ENCODE measurements at places on chromosomes 3 and 15.

GRCh38 chr3:2950159-2950558 is 160.0 kb downstream of the IL5RA start:
- no peak for DNase-seq

DNA sequence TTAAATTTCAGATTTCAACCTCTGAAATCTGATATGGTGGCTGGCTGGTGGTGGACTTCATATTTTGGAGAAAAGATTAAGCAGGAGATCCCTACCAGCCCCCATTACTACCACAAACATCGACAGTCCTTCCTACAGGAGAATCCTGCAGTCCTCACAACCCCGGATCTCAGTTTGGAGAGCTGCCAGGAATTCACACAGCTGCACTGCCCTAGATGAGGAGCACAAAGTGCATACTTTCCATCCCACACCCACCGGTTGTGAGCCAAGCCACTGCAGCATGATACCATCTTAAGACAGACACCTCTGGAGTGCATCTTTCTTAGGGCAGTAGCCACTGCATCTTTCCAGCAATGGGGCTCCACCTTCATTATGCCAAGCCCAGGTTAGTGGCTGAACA is 185.5 kb upstream of the GPR149 start:
- no peak for DNase-seq

DNA sequence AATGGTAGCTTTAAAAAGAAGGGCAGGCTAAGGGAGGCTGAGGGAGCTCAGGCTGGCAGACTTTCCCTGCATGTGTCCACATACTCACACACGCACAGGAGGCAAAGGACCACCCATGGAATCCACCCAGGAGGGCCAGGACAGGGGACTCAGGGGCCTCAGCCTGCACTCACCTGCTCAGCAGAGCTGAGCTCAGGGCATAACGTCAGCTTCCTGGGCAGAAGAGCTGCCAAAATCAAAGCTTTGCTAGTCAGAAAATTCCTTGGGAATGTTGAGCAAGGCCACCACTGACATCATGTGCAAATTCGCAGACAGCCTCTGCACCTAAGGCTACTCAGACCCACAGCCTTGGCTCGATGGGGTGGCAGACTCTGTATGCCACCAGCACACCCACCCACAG is 16.4 kb upstream of the ALAS1 start:
- DNase-seq = peak; percentile 30

DNA sequence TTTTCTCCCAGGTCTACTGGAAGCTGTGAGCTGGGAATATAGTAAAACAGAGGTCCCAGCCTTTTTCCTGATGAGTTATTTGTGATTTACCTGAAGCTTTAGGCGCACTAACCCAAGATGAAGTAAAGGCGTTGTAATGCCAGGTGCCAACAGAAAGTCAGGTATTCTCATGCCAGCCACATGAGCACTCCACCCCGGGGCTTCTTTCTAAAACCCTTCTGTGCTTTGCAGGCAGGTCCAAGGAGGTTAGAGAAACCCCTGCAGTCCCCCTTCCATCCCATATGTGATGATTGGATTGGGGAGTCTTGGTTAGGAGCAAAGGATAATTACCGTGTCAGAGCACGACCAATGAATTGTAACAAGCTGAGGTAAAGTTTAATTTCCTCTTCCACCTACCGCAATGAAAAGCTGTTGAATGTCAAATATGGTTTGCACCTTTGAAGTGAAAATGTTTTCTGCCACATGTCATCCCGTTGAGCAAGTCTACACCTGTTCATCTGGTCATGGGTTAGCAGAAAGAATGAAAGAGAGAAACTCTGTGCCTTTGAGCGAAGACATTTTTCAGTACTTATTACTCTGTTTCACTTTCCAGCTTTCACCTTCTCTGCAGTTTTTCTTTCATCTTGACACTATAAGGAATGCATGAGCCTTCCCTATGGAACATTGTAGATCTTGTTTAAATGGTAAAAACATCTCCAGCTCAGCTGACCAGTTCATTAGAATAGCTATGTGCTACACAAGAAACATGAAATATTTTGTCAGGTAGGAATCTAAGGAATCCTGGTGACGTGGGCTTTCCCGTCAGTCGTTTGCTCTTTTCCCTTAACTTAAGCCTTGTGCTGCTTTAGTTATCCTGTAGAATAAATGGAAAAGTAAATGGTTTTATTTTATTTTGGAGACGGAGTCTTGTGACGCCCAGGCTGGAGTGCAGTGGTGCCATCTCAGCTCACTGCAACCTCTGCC is 204.6 kb upstream of the IL12A start:
- no peak for DNase-seq

GRCh38 chr3:23696842-23697241 is 108.9 kb upstream of the UBE2E1 start:
- DNase-seq = no peak

- no peak for DNase-seq
These were observed 123.6 kb upstream of the GALNT15 start for GRCh38 chr3:16050641-16051467.

DNA sequence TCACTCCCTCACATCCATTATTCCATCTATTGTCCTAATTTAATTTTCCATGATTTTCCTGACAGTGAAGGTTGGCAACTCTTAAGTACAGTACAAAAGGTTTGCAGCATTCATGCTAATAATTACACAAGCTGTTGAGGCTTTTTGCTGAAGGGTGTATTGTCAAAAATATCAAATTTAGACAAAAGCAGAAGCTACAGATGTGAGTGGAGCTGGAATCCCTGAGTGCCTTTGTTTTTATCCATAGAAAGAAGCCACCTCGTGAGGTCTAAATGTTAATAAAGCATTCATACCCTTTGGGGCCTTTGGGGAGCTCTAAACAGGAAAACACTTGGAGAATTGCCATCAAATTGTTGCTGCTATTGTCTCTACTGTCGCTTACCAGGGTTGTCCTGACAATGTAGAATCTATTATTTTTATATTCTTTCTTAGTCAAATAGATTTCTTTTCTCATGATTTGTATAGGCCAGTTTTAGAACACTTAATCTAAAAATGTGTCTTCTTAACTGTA is 185.8 kb upstream of the ROBO1 start:
- DNase-seq = no peak

DNA sequence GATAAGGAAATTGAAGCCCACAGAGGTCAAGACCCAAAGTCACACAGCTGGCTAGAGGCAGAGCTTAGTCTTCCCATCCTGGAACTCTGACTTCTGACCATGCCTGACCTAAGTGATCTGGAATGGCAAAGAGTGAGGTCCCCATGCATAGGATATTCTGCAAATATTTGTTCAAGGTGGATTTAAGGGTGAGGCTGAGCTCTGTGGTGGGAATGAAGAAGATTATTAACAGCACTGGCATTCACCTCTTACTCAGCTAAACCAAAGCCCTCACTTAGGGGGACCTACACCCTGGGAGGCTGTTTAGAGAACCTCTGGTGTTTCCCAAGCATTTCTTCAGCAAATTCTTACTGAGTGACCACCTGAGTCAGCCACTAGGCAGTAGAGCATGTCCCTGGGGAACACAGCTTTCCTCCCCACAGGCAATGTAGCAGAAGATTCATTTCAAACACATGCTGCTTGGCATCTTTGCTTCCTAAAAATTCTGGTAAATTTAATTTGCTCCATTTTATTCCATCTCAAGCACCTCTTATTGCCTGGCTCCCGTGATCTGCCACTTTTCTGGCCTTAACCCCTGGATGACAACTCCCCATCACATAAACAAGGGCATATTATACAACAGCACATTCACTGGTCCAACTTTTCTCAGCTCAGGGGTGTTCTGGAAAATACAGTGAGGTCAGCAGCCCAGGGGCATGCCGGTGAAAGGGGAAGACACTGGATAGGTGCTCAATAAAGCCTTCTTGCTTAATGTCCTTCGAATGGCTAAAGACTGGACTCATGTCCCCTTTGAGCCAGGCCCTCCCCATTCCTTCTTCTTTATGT is 176.0 kb downstream of the ABHD5 start:
- peak; percentile 97 for DNase-seq

DNA sequence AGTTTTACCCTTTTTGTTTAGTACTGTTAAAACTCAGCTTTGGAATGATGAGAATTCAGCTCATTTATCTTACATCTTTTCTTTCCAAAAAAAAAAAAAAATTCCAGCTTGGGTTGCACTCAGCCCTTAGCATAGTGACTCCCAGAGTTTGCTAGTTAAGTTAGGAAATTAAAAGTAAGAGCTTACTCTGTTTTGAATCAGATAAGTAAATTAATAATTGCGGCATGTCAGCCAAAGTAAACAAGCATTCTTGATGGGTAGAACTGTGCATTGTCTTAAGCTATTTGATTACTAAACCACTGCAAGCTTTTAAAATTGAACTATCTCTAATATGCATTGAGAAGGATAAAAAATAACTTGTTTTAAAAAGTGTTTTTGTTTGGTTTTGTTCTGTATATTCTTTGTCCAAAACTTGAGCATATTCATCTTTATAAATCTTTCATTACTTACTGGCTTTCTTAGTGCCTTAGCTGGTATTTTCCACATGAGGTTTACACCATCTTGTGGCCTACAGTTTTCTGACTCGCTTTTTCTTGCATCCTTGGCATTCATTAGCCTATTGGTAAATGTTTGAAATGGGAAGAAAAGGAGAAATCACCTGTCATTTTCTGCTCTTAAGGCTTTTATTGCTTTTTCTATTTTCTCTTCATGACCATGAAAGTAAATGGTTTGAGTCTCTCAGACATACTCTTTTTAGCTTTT is 107.6 kb downstream of the FILIP1L start:
- DNase-seq = no peak

DNA sequence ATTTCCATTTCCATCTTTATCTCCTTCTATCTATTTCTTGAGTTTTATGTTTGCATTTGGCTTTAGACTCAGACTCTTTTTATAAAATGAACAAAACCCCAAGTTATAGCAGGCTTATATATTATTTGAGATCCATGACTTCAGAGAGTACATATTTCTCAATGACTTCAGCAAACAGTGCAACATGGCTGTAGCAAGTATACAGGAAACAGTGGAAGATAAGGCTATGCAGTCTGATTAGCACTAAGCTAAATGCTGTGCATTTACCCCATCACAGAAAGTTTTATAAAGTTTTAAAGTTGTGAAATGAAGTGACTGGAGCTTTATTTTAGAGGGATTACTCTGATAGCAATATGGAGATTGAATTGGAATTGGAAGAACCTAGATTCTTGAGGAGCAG is 463.5 kb upstream of the TGFBR2 start:
- DNase-seq = no peak

- DNase-seq = no peak
These were observed 2.0 kb downstream of the ATP2C1 start for GRCh38 chr3:130895690-130896488.

DNA sequence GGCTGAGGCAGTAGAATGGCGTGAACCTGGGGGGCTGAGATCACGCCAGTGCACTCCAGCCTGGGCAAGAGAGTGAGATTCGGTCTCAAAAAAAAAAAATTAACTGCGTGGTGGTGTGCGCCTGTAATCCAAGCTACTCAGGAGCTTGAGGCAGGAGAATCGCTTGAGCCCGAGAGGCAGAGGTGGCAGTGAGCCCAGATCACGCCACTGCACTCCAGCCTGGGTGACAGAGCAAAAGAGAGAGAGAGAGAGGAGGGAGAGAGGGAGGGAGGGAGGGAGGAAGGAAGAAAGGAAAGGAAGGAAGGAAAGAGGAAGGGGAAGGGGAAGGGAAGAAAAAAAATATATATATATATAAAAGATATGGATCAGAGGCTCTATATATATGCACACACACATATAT is 6.0 kb downstream of the TM4SF19 start:
- no peak for DNase-seq
